ENCODE measurements at places on chromosomes 3 and 15.

DNA sequence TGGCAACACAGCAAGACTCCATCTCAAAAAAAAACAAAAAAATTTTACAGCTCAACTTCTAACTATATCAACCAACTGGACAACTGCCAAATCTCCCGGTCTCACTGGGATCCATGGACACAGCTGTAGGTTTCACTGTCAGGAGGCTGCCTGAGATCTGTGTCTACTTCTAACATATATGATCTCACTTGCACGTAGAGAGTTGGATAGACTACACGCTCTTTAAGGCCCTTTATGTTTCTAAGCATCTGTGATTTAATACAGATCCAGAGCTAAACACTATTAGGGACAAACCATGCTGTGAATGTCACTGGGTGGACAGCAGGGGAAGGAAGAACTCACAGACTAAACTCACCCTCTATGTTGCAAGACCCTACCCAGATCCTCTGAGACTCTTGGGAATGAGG is 13.0 kb upstream of the APOD start:
- DNase-seq, result no peak

- no peak for DNase-seq
These were observed 201.2 kb downstream of the RPLP1 start for GRCh38 chr15:69653846-69654245.

DNA sequence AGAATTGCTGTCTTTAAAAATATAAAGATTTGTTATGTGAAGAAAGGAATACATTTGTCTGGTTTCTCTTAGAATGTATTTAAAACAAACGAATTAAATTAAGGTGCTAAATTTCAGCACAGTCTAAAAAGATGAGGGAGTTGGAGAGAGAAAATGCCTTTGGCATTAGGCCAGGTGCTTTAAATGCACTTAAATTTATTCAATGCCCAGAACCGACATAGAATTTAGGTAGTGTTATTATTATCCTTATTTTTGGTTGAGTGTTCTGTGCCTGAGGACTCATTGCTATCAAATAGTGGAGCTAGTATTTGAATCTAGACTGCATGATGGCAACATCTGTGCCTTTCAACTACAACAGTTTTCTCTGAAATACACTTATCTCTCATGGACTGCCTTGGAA is 287.5 kb downstream of the RBMS3 start:
- no peak for DNase-seq

GRCh38 chr15:35697549-35698299 is 151.8 kb upstream of the DPH6 start:
- DNase-seq, result no peak

DNA sequence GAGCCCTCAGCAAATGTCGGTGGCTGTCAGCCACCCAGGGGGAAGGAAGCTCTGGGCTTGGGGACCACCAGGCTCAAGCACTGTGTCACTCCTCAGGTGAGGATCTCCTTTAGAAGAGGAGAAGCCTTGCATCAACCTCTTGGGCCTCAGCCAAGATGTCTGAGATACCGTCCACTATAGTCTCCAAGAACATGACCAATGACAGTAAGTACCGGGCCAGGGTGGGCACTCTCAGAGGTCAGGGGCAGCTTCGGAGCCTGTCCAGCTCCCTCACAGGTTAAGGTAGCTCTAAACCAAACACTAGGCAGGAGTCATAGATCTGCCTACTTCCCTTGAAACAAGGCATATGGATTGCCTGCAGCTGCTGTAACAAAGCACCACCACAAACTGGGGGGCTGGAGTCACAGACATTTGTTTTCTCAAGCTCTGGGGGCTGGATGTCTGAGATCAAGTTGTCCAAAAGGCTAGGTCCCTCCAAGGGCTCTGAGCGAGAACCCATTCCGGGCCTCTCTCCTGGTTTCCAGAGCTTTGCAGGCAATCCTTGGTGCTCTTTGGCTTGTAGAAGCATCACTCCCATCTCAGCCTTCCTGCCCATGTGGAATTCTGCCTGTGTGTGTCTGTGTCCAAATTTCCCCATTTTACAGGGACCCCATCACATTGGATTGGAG is 1.3 kb downstream of the CFAP100 start:
- no peak for DNase-seq

- DNase-seq, result no peak
These were observed 255.6 kb upstream of the SEMA6D start for GRCh38 chr15:47461652-47462141.

- no peak for DNase-seq
These were observed 39.7 kb upstream of the PYGO1 start for GRCh38 chr15:55627730-55628368.

DNA sequence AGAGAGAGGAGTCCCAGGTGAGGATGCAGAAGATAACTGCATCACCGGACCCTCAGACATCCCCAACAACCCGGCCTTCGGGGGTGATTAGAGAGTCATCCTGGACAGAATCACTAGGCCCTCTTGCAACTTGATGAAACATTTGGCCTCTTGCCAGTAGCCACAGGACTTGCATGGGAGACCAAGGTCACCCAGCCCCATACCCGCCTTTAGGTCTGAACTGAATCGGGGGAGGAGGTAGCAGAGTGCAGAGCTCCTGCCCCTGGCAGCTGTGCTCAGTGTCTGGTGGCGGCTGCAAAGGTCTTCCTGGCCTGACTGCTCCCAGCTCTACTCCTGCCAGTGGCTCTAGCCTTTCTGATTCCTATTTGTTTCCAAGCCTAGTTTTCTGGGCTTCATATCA is 12.4 kb downstream of the PIF1 start:
- no peak for DNase-seq

- no peak for DNase-seq
These were observed 369.6 kb upstream of the RGMA start for GRCh38 chr15:93458597-93458996.

GRCh38 chr15:101054991-101055390 is 135.8 kb downstream of the LRRK1 start:
- no peak for DNase-seq

- no peak for DNase-seq
These were observed 35.7 kb upstream of the ACTL6A start for GRCh38 chr3:179526989-179527391.

DNA sequence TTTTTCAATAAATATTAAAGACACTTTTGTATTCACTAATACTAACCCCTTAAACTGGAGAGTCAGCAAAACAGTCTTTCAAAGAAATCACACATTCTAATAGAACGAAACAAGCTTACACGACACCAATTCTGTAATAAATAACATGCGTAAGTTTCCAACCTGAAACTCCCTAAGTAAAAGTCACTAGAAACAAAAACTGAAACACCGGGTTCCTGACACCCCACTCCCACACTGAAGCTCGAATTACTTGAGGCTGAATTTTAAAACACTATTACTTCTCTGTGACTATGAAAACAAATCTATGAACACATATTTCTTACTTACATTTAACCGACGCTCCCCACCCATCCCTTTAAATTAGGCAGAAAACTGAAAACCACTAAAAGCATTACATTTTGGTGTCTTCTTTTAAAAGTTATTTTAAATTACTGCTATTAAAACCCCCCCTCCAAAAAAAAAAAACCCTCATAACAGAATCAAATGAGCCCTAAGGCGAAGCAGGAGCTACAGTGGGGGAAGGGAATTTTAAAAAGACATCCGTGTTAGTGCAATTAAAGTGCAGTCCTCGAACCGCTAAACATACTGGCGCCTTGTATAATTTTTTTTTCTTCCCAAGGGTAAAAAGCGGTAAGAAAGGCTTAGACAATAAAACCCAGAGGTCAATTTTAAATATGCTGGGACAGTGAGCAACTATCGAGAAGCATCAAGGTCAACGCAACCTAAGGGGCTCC is 878 bp downstream of the SPPL2A start:
- no peak for DNase-seq
